Stimulated activated CD4-positive, alpha-beta T cell treated with anti-CD3 and anti-CD28 coated beads, TNF-alpha, amount 100 ng/mL, for 1 hour (primary cell): ENCODE measurements at places on chromosomes 1 and 21.

GRCh38 chr1:58089898-58090534, 456.5 kb downstream of the OMA1 start:
- DNase-seq, result no peak

- no peak for DNase-seq
Observed at GRCh38 chr21:34762786-34763185, 94.0 kb downstream of the CLIC6 start.

DNA sequence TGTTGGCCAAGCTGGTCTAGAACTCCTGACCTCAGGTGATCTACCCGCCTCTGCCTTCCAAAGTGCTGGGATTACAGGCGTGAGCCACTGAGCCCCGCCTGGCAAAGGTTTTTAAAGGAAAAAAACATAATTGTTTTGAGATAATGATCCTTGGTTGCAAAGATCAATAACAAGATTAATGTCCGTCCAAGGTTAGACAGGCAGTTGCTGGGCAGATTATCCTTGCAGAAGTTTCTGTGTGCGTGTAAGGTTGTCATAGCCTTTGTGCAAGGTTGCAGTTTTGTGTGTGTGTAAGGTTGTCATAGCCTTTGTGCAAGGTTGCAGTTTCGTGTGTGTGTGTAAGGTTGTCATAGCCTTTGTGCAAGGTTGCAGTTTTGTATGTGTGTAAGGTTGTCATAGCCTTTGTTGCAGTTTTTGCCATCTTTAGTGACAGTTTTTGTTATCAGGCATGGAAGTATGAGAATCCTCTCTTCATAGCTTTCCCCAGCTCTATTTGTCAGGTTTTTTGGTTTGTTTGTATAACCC, 3.6 kb downstream of the YBEY start:
- DNase-seq, result no peak

DNA sequence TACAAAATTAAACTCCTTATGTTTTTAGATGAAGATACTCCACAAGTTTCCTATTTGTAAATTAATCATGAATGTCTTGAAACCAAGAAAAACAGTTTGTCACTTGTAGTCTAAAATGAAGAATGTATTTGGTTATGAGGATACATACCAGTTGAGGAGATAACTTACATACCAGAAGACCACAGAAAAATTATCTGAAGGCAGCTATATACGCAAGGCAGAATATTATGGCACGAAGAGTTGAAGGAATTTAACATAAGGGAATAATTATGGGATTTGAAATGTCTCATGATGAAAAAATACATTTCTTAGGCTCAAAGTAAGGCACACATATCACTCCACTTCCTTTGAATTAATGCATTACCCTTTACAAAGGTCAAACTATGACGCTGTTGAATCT, 73.3 kb downstream of the IFI44 start:
- DNase-seq, result no peak

DNA sequence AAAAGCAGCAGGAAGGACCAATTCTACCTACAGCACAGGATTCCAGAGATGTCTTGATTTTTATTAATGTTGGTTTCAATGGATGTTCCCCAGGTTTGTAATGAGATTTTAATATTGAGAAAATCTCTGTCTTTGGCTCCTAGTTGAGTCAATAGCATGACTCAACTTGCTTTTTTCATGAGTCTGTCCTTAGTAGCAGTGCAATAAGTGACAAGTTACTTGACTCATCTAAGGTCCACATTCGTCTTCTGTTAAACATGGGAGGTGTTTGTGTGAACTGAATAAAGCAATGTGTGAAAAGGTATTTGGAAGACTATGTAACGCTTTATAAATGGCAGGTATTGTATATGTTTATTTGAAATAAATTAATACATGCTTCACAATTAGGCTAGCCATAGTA, 645.0 kb upstream of the PTBP2 start:
- DNase-seq, result no peak

- DNase-seq, result no peak
Observed at GRCh38 chr21:44761011-44761729, 40.5 kb downstream of the UBE2G2 start.

GRCh38 chr1:195721210-195721971, 886.8 kb downstream of the KCNT2 start:
- DNase-seq, result no peak

DNA sequence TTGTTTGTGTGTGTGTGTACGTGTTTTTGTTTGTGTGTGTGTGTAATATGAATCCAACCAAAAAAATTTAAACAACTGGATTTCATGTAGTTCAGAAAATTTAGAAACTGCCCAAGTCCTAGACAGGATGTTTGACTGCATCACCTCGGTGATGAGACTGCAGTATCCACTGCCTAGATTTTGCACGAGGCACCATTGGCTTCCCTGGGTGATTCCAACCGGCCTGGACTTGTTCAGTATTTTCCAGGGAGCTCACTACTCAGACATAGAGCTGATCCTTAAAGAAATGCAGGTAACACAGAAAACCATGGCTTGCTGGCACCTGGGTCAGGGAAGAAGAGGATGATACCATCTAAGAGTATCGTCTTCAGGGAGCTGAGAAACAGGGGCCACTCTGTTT, 18.2 kb upstream of the KCNK2 start:
- no peak for DNase-seq

DNA sequence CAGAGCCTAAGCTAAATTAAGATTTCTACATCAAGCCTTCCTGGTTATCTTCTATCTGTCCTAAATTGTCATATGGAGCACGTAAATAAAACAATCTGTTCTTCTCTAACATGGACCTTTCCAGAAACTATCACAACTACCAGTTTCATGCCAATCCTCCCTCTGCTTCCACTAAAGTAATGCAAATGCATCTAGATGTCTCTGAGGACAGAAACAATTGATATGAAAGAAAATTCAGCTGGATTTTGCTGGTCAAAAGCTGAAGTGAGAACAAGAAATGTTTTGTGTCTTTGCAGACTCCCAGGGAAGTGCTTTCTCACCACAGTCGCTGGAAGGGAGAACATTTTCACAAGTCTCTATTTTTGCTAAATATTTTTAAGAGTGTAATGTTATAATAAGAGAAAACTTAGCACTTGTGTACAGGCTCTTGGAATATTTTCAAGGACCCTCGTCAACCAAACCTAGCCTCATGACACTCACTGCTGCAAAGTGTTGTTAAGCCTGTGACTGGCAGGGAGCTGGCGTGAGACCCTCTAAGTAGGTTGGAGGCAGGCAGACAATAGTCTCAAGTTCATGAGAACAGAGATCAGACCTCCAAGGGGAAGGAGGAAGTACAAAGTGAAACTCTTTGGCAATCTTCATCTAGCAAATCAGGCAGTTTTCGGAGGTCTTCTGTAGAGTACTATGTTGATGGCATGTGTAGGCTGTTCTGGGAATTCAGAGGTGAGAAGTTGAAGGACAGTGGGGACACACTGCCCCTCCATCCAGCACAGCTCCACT, 38.8 kb downstream of the DNASE2B start:
- DNase-seq, result no peak

DNA sequence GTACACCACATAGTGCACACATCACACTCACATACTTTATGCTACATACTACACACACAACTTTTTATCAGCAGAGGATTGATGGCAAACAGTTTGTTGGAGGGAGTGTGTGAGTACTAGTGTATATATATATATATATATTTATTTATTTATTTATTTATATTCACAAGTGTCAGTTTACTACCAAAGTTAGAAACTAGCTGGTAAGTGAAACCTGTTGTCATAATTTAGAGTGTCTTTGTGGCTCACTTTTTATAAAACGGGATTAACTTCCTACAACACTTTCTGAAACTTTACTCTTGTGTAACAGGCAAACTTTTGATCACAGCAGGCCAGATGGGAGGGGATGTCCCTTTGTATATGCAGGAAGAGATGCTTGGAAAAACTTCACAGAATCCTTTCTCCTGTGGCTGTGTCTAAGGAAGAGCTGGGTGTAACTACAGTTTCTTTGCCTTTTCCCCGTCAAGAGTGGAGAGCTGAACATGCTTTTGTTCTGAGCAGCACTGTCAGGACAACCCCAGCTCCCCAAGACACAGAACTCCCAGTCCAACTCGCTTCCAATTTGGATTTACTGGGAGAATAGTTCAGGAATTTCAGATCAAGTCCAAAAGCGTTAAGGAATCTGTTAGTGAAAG, 1.9 kb upstream of the SAMD13 start:
- DNase-seq, result no peak

DNA sequence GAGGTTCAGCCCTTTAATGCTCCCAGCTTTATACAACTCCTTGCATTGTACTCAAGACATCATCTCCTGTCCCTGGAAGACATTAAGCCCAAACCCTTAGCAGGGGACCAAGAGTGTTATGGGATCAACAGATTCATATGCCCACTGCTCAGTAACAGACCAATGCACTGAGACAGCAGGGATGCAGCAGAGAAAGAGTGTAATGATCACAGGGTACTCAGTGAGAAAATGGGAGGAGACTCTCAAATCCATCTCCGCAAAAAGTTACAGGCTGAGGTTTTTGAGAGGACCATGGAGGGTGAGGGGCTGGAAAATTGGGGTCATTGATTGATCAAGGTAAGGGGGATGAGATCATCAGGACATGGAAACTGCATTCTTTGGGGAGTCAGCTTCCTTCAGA, 96.2 kb downstream of the MATN1 start:
- DNase-seq, result no peak
